ENCODE measurements at places on chromosomes 16 and 17.

GRCh38 chr16:48136547-48137360 is 19.0 kb downstream of the ABCC12 start:
- DNase-seq: no peak

GRCh38 chr16:1564325-1564724 is 30.9 kb downstream of the TMEM204 start:
- no peak for DNase-seq

DNA sequence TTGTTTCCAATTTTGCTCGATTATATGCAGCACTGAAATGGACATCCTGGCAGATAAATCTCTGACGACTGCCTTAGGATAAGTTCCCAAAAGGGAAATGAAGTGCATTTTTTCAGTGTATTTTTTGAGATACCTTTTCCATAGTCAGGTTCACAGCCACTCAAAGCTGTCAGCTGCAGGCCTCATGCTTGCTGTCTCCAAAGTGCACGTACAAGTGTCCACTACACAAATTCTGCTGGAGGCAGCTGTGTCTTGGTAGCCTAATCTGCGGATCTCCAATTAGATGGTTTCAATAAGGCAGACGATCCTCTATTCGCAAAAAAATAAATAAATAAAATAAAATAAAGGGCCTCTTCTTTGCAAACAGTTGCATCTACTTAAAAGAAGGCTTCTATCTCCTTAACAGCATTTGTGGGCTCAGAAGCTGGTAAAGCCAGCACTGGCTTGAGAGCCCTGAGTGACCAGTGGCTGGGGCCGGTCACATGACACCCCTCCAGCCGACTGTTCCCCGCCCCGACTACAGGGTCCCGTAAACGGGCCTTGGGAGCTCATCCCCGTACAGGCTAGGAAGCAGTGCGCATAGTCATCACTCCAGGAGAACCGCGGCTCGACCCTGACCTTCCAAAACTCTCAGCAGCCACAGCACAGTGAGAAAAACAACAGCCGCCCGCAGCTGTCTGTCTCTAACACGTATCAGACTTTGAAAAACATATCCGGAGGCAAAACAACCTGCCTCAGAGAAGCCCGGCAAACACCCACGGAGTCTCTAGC is 18.8 kb downstream of the RPH3AL start:
- peak; percentile 72 for DNase-seq

DNA sequence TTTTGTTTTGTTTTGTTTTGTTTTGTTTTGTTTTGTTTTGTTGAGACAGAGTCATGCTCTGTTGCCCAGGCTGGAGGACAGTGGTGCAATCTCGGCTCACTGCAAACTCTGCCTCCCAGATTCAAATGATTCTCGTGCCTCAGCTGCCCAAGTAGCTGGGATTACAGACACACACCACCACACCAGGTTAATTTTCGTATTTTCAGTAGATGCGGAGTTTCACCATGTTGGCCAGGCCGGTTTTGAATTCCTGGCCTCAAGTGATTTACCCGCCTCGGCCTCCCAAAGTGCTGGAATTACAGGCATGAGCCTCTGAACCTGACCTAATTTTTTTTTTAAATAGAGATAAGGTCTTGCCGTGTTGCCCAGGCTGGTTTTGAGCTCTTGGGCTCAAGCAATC is 46.5 kb downstream of the CACNG3 start:
- DNase-seq: no peak

DNA sequence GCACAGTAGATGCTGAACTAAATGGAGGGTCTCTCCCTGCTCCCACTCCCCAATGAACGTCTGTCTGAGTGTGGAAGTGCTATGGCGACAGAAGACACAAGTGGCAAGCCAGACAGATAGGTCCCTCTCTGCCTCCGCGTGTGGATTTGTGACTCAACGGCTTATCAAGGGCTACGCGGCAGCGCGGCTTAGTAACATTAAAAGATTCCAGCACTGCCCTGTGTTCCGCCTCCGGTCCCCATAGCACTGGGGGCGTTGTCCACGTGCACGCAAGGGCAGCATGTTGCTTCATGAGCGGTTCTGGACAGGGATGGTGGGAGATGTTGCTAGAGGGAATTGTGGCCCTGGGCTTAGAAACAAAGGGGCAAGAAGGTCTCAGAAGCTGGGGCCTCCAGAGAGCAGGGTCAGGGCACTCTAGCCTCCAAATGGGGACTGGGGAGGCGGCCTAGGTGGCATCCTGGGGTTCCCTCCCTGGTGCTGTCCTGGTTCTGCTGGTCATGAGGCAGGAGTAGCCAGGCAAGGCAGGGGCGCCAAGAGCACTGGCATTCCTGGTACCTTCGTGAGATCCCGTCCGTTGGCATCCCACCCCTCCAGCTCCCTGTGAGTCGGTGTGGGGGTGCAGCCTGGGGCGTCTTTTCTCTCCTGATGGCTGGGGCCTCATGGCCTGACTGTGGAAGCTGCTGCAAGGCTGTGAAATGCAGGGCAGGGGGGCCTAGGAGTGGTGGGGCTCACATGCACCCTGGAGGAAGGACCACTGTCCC is 9.1 kb downstream of the CRHR1 start:
- DNase-seq: no peak

- no peak for DNase-seq
These were observed 4.3 kb downstream of the COG1 start for GRCh38 chr17:73197161-73197560.

DNA sequence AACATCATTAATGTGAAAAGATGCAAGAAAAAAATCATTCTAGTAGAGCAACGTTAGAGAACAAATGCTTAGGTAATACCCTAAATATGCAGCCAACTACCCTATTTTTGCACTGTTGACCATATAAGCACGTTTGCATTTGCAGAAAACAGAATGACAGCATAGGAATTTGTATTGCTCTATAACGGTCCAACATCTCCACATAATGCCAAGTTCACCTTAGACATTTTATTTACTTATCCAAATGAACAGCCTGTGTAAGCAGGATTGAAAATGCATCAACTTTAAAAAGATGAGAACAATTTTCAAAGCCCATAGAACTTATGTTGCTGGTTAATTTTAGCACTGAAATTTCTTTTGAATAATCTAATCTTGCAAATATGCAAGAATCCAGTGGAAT is 19.1 kb upstream of the RSL1D1 start:
- DNase-seq: no peak

- no peak for DNase-seq
These were observed 8.5 kb upstream of the SOCS3 start for GRCh38 chr17:78368348-78368747.

GRCh38 chr17:28478712-28479615 is 5.5 kb downstream of the SLC13A2 start:
- DNase-seq: no peak

DNA sequence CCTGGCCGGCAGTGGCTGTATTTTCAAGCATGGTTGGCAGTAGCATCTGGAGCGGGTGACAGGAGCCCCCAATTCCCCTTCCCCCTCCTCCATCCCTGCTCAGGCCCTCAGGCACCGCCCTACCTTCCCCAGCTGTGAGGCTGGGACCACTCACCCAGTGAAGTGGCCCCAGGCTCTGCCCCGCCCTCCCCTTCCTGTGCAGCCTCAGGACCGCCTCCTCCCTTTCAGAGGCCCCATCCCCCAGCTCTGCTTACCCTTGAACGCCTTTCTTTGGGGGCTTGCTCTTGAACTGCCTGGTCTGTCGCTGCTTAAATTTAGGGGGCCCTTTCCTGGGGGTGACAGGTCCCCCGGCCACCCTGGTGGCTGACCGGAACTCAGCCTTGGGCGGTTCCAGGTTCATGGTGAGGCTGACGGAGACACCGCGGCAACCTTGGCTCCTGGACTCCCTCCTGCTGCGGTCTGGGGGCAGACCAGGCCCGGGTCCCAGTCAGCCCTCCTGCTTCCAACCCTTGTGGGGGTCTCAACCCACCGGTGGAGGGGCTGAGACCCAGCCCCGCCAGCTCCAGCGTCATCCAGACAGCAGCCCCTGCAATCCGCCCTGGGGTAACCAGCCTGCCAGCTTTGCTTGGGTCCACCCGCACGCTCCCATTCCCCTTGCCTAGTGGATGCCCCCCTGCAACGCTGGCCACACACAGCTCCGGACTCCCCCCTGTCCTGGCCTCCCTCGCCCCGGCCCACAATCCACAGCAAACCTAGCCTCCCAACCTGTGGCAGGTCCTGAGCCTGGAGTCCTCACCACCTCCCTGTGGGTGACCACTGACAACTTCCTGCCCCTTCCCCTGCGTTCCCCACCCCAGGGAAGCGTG is 3.2 kb downstream of the PDE6G start:
- no peak for DNase-seq

GRCh38 chr17:58184986-58185761 is 7.4 kb upstream of the EPX start:
- no peak for DNase-seq

DNA sequence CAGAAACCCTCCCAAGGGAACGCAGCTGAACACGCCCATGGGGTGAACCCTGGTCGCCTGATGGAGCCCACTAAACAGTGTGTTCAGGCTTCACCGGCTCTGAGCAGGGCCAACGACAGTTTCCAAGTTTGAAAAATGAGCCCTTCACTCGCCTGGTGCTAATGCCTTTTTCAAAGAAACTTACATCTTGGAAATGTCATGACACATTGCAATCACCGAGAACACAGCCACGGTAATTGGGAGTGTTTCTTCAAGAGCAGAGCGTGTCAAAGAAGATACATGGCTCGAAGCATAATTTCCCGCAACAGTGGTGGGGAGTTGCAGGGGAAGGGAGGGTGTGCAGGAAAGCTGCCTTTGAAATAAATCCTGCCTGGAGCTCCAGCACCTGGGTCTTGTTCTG is 463.2 kb downstream of the TMEM114 start:
- DNase-seq: no peak

- DNase-seq: no peak
These were observed 177.1 kb downstream of the RAB11FIP4 start for GRCh38 chr17:31568539-31568938.

DNA sequence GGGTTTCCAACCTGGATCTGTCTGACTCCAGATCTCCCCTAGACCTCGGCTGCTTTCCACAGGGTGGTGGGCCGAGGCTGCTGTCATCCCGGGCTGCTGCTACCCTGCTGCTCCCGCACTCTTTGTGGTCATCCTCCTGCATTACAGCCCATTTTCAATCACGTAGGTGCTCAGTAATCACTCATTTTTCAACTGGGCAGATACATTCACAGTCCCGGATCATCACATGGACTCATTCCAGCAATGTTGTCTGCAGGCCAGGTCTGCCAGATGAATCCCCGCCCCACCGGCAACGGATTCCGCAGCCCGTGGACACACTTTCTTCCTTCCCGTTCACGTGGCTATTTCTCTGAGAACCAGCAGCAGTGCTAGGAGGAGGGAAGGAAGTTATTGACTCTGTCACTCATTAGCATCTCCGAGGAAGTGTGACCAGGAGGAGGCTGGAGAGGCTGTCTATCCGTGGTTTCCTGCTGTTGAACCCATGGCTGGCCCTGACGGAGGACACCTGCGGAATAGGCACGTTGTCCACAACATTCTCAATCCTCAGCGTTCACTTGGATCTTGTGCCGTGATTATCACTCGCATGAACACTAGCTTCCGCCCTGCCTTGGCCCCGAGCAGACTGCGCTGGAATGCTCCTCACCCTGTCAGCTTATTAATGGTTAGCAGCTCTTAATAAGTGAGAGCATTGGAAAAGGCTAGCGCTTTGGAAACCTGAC is 14.7 kb upstream of the ZCCHC14 start:
- DNase-seq: no peak

Data from suprapubic skin (tissue), 4 donors.